ENCODE measurements at places on chromosomes 6 and 20. TPM values are rescaled to one million over a fixed set of nuclear protein-coding genes. Genes with fewer than 3 reads are reported as not detected.

The KIAA1755 gene
- total RNA-seq = 0.30 TPM

The TRIM15 gene
- total RNA-seq = 0.86 TPM

The CST2 gene
- total RNA-seq = not detected

The CCN6 gene
- total RNA-seq = not detected

The CDK5RAP1 gene
- 31.9 TPM for total RNA-seq

The C20orf141 gene
- total RNA-seq = not detected

Data from Daoy (cell line).